ENCODE measurements at places on chromosomes 7 and 10. TPM values are rescaled to one million over a fixed set of nuclear protein-coding genes. Genes with fewer than 3 reads are reported as not detected.

The SPAM1 gene
- polyA plus RNA-seq: not detected

DNA sequence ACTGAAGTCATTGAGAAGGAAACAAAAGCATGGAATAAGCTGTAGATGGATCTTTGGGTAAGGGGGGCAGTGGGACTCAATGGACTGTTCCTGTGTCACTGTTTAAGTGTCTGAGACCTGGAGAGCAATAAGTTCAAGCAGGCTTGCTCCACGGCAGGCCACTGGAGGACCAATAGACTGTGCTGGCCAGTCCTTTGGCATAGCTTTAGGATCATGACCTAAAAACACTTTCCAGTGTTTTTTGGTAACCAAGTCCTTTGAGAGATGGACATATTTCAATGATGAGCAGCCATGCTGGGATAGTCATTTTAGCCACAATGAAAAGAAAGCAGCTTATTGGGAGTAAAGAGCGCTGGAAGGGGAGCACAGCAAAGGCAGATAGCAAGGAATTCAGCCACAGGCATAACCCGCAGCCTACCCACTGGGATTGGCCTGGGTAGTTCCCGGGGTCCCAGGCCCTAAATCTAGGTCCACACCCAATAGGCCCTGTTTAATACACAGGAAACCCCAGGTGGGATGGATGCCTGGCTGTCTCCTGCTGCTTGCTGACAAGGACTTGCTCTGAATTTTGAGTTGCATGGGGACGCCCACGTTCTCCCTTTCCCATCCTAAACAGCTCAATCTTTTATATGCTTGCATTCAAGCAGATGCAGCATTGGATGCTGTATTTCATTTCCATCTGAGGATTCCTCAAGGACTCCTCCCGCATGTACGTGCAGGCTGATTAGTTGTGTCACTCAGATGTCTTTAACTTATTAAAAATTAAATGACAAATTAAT is 727.2 kb downstream of the KCNMA1 start:
- no peak for DNase-seq
- no peak overlapping the region for H3K4me3 ChIP-seq
- H3K27ac ChIP-seq: no peak overlapping the region
- no peaks in the 10 kb centered on the region for H3K27me3 ChIP-seq
- H3K4me1 ChIP-seq: no peaks in the 10 kb centered on the region

- no peak overlapping the region for H3K4me3 ChIP-seq
- peaks cover 38% of the 10 kb centered on the region for H3K4me1 ChIP-seq
- H3K27ac ChIP-seq: peak overlapping the region; percentile 96
- H3K36me3 ChIP-seq: no peaks in the 10 kb centered on the region
- DNase-seq: peak; percentile 85
These were observed 12.5 kb upstream of the DDIT4 start for GRCh38 chr10:72260976-72261783.

The NKX2-3 gene
- 11.9 TPM for polyA plus RNA-seq

DNA sequence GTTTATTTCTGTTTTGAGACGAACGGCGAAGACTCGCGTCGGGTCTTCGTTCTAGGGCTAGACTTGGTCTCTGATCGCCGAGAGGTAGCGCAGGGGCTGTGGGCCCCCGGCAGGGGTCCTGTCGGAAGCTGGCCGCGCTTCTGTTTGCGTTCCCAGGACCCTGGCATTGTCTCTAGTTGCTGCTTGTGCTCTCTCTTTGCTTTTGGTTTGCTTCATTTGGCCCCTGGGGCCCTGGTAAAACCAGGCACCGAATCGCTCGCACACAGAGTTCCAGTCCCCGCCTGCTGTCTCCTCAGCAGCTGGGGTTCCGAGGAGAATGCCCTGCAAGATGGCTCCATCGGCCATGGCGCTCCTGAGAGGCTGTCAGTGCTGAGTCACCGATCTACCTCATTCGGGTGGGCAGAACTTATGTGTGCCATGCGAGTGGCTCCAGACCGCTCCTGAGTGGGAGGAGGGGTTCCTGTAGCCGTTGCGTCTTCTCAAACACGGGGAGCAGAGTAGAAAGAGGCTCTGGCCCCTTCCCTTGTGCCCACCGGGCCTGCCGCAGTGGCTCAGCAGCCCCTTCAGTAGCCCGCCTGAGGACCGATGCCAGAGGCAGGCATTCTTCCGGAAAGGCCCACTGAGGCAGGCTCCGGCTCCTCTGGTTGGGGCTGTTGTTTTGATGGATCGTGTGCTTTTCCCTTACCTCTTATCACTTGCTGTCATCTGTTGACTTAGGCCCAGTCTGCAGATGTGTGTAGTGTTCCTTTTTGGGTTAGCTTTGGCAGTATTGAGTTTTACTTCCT is 826 bp downstream of the CHPF2 start:
- peak overlapping the region; percentile 8 for H3K27ac ChIP-seq
- peak overlapping the region; percentile 93 for H3K4me3 ChIP-seq
- peaks cover 10% of the 10 kb centered on the region for H3K4me1 ChIP-seq
- no peaks in the 10 kb centered on the region for H3K27me3 ChIP-seq
- DNase-seq: peak; percentile 61

- H3K27me3 ChIP-seq: no peaks in the 10 kb centered on the region
- no peaks in the 10 kb centered on the region for H3K36me3 ChIP-seq
- H3K4me3 ChIP-seq: no peak overlapping the region
- H3K27ac ChIP-seq: no peak overlapping the region
- H3K4me1 ChIP-seq: no peaks in the 10 kb centered on the region
- DNase-seq: no peak
These were observed 242.9 kb upstream of the MEOX2 start for GRCh38 chr7:15929411-15929810.

The CNNM1 gene
- polyA plus RNA-seq: 0.63 TPM
